ENCODE measurements at places on chromosomes 2 and 18. TPM values are rescaled to one million over a fixed set of nuclear protein-coding genes. Genes with fewer than 3 reads are reported as not detected.

KCNIP3 gene
- 1.5 TPM for total RNA-seq

ALLC gene
- total RNA-seq: not detected

MAP4K4 gene
- 120 TPM for total RNA-seq

SPP2 gene
- not detected for total RNA-seq

IHH gene
- total RNA-seq: 0.45 TPM

UGT1A10 gene
- 0.49 TPM for total RNA-seq

BCL2 gene
- 0.53 TPM for total RNA-seq

EFEMP1 gene
- 28.4 TPM for total RNA-seq

GALNT5 gene
- 2.5 TPM for total RNA-seq

GALR1 gene
- not detected for total RNA-seq

Data from A549 treated with GW870086 at 1 μM for 4 hours (cell line).